ENCODE measurements at places on chromosomes 3 and 15.

- no peak for DNase-seq
Observed at GRCh38 chr15:79054350-79054749, 36.2 kb downstream of the RASGRF1 start.

DNA sequence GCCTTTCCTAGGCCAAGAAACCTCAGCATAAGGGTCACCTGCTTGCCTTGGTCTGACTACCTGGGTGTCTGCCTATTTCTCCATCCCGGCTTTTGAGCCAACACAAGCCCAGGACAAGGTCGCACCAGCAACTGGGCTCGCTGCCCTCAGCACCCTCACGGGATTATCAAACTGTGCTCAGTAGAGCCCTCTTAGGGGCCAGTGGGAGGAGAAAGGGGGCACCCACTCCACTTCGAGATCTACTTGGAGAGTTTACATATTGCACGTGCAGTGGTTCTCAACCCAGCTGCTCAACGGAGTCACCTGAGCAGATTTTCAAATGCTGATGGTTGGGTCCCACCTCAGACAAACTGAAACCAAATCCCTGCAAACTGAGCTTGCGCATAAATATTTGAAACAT lies 31.1 kb downstream of the TSPAN3 start:
- DNase-seq: no peak

- no peak for DNase-seq
Observed at GRCh38 chr15:48996276-48996675, 32.6 kb upstream of the SHC4 start.

- no peak for DNase-seq
Observed at GRCh38 chr3:52866427-52866826, 30.9 kb downstream of the STIMATE start.

DNA sequence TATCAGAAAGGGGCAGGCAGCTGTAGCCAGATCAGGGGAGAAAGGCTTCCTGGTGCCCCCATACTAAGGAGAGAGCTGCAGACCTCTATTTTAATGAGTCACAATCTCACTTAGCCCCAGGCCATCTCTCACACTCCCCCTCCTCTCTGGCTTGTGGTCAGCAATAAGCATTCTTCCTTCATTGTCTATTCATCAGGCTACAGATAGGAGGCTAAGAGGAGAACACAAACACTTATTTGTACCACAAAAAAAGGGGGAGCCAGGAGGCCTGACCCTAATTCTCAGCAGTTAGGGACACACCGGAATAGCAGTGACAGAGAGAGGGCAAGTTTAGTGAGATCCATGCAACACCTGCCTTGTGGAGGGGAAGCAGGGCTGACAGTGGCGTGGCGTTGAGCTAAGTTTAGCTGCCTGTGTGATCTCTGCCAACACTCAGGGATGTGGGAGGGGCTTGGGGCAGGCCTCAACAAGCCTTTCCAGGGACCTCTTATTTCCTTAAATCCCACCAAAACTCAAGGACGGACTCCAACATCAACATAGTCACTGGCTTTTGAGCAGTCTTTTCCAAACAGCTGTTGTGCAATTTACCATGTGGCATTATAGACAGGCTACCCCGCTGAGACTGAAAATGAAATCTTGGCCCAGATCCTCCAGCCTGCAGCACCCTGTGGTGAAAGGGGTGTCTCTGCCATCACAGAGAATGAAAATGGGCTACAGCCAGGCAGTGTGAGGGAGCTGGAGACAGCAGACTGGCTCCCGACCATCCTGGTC lies 191.9 kb upstream of the TSC22D2 start:
- no peak for DNase-seq

Data from stimulated activated CD4-positive, alpha-beta T cell treated with anti-CD3 and anti-CD28 coated beads, Interleukin-4, amount 100 ng/mL, for 4 hours (primary cell).